Colonic mucosa (tissue), 4 donors: ENCODE measurements at places on chromosomes 12 and 14. TPM values are rescaled to one million over a fixed set of nuclear protein-coding genes. Genes with fewer than 3 reads are reported as not detected.

DNA sequence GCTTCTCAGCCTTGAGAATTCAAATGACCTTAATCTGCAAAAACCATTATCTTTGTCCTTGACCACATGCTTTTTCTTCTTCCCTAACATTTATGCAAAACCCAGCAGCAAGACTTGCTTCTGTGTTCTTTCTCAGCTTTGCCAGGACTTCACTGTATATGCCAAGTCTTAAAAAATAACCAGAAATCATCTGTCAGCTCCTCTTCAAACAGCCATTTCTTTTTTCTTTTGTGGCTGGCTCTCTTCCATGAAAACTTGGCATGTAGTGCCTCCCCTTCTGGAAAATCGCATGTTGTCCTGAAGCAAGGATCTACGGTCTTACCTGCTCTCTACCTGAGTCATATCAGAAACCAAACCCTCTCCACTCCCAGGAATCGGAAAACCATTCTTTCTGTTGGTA lies 364.9 kb downstream of the RPS29 start:
- DNase-seq, result no peak
- H3K4me1 ChIP-seq, result no peaks in the 10 kb centered on the region
- no peak overlapping the region for H3K4me3 ChIP-seq
- H3K36me3 ChIP-seq, result no peaks in the 10 kb centered on the region

DNA sequence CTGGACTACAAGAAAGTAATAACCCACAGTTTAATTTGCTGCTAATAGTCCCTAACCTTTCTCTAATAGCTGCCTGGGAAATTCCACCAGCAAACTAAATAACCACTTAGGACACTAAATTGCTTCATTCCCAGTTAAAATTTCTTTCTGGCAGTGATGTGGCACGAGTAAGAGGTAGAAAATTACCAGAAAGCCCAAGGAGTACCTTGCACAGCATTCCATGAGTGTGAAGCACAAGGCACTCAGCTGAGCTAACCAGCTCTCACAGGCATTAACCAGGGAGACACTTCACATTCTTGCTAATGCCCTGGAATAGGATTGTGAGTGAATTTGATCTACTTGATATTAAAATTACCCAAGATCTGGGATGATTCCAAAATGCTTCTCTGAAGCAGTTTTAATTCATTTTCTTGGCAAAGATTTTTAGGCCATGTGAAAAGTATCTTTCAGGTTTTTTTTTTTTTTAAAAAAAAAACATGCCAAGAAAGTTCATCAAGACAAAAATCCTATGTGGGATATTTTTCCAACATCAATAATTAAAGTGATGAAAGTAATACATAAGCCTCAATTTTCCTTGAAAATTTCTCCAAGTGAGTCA lies 29.5 kb downstream of the TSPAN8 start:
- H3K27me3 ChIP-seq, result no peaks in the 10 kb centered on the region
- DNase-seq, result no peak
- no peaks in the 10 kb centered on the region for H3K36me3 ChIP-seq
- H3K4me1 ChIP-seq, result no peaks in the 10 kb centered on the region

DNA sequence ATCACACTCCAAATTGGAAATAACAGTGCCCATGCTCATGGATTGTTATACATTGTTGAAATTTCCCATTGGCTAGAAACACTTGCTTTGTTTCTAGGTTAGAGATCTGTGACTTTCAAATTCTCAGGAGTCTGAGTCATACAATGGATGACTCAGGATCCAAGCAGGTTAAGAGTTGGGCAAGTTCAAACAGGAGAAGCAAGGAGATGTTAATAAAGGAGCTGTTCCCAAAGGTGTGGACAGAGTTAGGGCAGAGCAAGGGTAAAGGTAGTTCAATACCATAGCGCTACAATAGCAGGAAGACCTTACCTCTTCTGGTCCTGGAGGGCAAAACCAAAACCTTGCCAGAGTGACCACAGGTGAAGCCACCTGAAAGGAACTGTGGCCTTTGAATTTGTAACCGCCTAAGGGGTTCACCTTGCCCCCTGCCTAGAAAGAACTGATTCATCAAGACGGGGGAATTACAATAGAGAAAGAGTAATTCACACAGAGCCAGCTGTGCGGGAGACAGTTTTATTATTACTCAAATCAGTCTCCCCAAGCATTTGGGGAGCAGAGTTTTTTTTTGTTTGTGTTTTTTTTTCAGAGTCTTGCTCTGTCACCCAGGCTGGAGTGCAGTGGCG lies 4.2 kb upstream of the AMN1 start:
- H3K36me3 ChIP-seq, result no peaks in the 10 kb centered on the region
- H3K27ac ChIP-seq, result peak overlapping the region; percentile 45
- no peaks in the 10 kb centered on the region for H3K27me3 ChIP-seq
- peaks cover 4% of the 10 kb centered on the region for H3K4me1 ChIP-seq
- DNase-seq, result no peak
- no peak overlapping the region for H3K4me3 ChIP-seq

- H3K27ac ChIP-seq, result no peak overlapping the region
- DNase-seq, result no peak
- no peaks in the 10 kb centered on the region for H3K4me1 ChIP-seq
- no peak overlapping the region for H3K4me3 ChIP-seq
- H3K36me3 ChIP-seq, result no peaks in the 10 kb centered on the region
Measured at GRCh38 chr12:121750507-121750955, 38.0 kb downstream of the TMEM120B start.

DNA sequence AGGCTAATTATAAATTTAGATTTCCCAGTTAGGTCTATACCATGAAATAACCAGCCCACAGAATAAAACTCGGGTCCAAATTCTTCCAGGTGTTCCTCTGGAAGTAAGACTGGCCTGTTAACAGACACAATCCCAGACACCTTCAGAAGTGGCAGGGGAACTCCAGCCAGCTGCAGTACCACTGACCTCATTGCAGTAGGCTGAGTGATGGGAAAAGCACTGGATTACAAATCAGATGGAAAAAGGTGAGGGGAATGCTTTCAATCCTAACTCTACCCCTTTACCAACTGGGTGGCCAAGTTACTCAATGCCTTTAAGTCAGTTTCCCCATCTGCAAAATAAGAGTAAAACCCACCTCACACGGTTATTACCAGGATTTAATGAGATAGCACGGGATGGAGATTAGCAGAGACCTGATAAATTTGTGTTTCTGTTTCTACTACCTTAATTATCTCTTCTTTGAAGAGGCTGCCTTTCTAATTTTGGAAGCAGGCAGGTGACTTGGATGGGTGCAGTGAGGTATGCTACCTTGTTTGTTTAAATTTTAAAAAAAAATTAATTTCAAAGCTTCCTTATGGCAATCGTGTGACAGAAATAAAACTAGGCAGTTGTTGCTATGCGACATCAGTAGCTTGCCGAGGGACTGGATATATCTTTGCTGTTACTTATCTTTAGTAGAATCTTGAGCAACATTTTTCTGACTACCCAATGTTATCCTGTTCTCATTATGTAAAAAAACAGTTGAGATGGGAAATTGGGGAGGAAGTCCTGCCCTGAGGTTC lies 167.3 kb upstream of the GRIN2B start:
- H3K27ac ChIP-seq, result no peak overlapping the region
- DNase-seq, result no peak
- no peaks in the 10 kb centered on the region for H3K27me3 ChIP-seq

DNA sequence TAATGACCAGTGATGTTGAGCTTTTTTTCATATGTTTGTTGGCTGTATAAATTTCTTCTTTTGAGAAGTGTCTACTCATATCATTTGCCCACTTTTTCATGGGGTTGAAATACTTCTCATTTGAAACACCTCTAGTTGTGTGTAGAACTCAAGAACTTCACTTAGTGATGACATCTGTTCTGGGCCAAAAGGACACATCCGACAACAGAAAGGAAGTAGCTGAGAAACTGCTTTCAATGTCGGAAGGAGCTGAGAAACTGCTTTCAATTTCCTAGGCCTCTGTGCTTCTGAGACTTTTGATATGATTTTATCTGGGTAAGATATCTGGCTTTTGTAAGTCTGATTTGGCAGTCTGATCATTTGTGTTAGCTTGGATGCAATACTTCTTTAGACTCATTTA lies 635.3 kb downstream of the TMTC2 start:
- no peak for DNase-seq
- no peaks in the 10 kb centered on the region for H3K4me1 ChIP-seq
- no peaks in the 10 kb centered on the region for H3K36me3 ChIP-seq
- no peaks in the 10 kb centered on the region for H3K27me3 ChIP-seq
- H3K27ac ChIP-seq, result no peak overlapping the region
- H3K4me3 ChIP-seq, result no peak overlapping the region

DNA sequence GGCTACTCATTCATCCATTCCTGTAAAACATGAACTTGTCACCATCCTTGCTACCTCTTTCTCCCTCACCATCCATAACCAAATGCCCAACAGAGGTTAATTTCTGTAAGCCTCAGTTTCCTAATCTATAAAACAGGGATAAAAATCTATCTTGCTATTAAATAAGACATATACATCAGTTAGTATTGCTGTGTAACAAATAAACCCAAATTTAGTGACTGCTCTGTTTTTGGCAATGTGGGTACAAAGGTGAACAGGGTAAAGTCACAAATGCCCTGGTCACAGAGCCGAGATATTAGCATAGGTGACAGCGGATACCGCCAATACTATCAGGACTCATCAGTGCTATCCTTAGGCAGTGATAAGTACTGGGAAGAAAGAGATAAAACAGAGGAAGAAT lies 3.6 kb upstream of the FBXO21 start:
- H3K4me1 ChIP-seq, result peaks cover 7% of the 10 kb centered on the region
- no peak overlapping the region for H3K27ac ChIP-seq
- no peaks in the 10 kb centered on the region for H3K36me3 ChIP-seq
- H3K4me3 ChIP-seq, result no peak overlapping the region
- H3K27me3 ChIP-seq, result no peaks in the 10 kb centered on the region
- DNase-seq, result no peak

GRCh38 chr12:117124421-117125271 lies 25.4 kb upstream of the TESC start:
- no peak overlapping the region for H3K27ac ChIP-seq
- no peaks in the 10 kb centered on the region for H3K4me1 ChIP-seq
- no peaks in the 10 kb centered on the region for H3K27me3 ChIP-seq
- no peak for DNase-seq
- no peaks in the 10 kb centered on the region for H3K36me3 ChIP-seq

Gene TAS2R42
- total RNA-seq, result not detected

Gene CLECL1
- 0.40 TPM for total RNA-seq

Gene INSM2
- total RNA-seq, result not detected

Gene FGF6
- not detected for total RNA-seq

Gene HPD
- 0.91 TPM for total RNA-seq
